ENCODE measurements at places on chromosomes 1 and 21.

DNA sequence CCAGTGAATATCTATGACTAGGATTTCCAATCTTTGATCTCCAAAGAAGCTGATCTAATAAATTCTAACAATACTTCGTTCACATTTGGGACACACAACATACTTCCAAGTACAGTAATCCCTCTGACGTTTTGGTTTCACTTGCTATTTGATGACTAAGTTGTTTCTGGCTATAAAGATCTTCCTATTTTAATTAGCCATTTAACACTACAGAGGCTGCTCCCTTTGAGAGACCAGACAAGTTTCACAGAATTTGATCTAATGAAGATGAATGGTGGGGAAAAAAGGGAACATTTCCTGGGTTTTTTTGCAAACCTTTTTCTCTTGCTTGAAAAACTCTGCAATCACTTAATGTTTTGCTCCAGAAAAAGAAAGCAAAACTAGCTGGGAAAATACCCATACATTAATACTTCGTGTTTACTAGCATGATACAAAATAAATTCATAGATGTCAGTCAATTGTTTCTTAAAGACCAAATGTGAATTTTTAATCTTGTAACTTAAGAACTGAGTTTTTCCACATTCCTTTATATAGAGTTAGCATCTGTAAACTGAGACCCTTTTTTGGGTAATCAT lies 28.0 kb upstream of the GLIS1 start:
- no peak for DNase-seq

GRCh38 chr1:43214501-43215444 lies 42.6 kb downstream of the CFAP57 start:
- DNase-seq, result no peak

GRCh38 chr1:34406377-34406776 lies 229.7 kb downstream of the C1orf94 start:
- DNase-seq, result no peak

DNA sequence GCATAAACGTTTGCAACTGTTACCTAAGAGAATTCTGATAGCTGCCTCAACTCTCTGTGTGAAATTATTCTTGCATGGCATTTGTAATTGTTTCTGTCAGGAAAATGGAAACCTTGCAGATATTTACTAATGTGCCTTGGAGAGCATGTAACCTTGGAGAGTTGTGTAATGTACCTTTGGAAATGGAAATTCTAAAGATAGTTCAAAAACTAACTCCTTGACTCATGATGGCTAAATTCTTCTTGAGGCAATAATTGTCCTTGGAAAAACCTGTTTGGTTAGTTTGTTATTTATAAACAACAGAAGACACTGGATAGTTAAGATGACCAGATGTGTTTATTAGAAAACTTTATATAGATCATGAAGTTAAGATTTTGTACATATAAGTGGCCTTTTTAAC lies 1033.8 kb downstream of the PLA2G4A start:
- no peak for DNase-seq

DNA sequence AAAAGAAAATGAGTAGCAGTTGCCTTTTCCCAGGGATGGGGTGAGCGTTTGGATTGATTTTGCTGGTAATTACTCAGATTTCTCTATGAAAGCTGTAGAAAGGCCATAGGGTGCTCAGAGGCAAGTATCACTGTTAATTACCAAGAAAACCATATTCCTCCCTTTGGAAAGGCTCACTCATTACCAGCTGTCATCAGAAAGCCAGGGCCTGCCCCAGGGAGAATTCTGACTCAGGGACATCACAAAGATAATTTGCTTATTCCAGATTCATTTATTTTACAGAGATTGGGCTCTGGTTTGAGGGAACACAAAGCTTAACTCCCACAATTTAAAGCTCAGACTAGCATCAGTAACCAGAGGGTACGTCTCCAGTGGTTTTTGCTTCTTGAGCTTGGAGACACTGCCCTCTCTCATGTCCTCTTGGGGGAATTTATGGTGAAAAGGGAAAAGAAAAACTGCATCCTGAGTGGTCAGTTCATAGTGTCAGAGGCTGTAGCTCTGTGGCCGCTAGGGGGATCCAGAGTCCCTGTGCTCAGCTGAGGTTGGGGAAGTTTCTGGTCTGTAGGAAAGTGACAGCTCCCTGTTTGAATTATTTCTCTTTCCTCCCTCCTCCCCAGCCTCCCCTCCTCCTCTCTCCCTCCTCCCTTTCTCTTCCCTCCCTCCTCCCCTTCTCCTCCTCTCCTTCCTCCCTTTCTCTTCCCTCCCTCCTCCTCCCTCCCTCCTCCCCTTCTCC lies 204.3 kb downstream of the KCNJ6 start:
- DNase-seq, result peak; percentile 24

GRCh38 chr1:186762653-186763052 lies 66.1 kb upstream of the PLA2G4A start:
- DNase-seq, result no peak

DNA sequence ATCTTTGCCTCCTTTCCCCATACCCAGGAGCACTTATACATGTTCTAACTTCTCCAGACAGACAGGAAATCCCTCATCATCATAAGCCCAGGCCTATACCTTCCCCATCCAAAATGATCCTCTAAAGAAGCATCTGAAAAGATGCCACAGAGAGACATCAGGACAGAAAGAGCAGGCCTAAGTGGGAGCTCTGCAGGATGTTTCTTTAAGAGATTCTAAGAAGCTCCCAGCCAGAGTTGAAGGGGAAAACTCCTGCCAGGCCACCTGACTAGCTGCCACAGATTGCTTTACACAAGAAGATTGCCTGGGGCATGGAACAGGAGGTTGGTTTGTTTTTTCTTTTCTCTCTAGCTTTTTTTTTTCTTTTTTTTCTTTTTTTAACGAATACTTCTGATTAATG lies 275.8 kb downstream of the VAV3 start:
- DNase-seq, result no peak

GRCh38 chr1:53340660-53341520 lies 13.0 kb upstream of the LRP8 start:
- peak; percentile 54 for DNase-seq

DNA sequence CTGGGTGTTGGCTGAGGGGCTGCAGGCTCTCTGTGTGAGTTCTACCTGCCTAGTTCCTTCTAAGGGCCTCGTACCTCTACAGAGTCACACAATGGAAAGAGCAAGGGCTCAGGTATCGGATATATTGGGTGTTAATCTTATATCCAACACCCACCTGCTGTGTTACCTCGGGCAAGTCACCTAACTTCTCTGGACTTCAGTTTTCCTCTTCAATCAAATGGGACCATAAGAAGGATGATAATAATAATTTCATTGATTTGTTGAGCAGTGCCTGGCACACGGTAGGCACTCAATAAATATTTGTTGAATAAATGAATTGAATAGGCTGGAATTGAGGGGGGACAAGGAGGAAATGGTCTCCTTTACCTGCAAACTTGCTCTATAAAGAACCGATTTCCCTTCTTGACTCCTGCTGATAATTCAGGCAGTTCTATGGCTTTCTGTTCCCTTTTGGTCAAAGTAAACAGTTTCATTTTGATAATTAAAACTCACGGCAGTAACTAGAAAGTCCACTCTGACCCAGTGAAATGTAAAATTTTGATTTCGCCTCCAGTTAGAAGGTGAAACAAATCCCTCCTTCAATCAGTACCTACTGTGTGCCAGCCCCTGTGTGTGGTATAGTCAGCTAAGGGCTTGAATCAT lies 16.5 kb upstream of the MAN1C1 start:
- no peak for DNase-seq

GRCh38 chr1:203539831-203540546 lies 46.0 kb downstream of the OPTC start:
- DNase-seq, result no peak

DNA sequence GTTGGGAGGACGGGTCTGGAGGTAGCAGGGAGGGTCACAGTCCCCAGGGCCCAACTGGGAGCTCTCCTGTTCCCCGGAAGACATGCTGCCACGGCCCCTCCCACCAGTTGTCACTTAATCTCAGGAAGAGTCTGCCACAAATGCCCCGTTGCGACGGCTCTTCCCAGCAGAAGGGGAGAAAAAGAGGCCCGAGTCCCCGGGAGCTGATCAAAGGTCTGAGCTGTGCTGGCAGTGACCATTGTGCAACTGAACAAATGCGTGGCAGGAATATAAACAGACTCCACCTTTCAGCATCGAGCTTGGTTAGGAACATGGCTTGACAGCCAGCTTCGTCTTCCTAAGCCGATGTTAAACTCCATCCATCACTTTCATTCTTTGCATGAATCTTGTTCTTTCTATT lies 27.8 kb upstream of the ZBTB21 start:
- no peak for DNase-seq

- no peak for DNase-seq
Measured at GRCh38 chr1:192763243-192763642, 45.6 kb upstream of the RGS2 start.

GRCh38 chr1:169931795-169932231 lies 38.1 kb upstream of the SCYL3 start:
- no peak for DNase-seq

GRCh38 chr1:199909137-199909536 lies 118.4 kb upstream of the NR5A2 start:
- DNase-seq, result no peak

DNA sequence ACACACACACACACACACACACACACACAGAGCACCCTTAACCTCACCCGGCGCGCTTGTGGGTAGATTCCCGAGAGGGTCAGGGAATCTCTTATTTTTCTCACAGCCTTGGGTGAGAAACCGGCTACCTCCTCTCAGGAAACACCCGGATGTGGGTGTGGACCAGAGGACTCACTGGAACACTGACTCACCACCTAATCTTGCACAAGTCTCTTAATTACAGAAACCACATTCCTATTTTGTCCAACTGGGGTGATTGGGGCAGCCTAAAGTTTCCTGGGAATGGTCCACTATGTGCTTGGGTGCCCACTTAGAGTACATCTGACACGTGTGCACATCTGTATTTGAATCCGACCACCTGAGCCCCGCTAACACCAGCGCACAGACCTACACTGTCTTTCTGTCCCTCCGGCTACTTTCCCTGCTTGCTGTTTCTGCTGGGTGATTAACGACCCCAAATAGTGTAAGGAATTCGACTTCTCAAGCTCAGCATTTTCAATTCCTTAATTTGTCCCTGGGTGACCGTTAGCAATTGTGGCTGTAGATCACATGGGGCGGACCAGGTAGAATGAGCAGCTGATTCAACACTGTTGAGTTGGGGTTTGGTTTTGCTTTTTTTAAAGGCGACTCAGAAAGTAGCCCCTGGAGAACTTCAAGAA lies 14.0 kb upstream of the TBX15 start:
- no peak for DNase-seq

DNA sequence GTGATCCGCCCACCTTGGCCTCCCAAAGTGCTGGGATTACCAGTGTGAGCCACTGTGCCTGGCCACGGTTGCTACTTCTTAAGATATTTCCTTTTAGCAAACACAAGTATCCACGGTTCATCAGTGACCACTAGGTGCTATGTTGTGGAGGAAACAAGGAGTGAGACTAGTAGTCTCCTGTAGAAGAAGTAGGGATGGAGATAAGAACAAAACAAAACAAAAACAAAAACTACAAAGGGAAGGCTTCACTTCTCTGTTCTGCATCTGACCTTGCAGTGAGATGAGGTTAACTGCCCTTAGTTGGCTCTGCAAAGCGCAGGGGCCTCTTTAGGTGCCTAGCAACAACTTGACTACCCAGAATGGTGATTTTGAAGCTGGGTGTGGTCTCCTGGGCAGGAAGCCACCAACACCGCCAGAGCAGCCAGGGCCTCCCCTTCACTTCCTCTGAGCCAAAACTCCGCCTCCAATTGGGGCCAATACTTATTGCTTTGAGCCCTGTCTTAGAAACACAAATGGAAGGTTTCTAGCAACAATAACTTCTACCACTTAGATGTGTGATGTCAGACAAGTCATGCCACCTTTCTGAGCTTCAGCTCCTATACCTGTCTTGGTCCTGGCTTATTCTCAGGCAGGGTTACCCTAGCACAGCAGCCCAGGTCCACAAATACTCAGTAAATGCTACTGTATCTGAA lies 12.8 kb upstream of the CDC42 start:
- peak; percentile 86 for DNase-seq

- DNase-seq, result no peak
Measured at GRCh38 chr1:248174521-248174920, at the start of gene OR2M2. Gene OR2M2 (plus strand): TSS chr1:248174821. CDS start chr1:248179986, 5,165 bp downstream.

DNA sequence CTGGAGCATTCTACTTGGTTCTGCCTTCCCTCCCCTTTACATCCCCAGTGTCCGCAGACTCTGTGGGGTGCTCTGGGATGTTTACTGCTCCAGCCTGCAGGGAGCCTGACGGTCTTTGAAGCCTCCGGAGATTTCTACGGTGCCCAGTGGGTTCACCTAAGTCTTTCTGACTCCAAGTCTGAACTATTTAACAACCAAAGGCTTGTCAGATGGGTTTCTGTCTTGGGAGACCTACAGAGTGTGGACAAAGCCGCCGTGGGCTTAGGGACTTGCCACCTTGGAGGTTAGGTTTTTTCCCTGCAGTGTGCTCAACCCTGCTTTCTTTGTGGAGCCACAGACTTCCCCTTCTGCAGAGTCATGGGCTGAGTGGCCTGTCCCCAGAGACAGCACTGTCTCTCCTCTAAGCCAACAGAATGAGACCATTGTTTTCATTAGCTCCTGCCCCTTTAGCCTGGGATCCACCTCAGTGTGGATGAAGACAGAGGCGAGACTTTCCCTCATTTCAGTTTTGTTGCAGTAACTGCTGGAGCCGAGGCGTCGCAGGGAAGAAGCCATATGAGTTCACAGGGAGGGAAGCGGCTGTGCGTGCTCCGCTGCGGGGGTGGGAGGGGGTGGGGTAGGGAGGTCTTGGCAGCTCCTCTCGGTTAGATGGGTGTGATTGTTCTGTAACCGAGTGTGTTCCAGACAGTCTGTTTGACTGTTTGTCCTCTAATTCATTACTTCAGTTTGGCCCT lies 120.7 kb downstream of the CNIH3 start:
- no peak for DNase-seq

DNA sequence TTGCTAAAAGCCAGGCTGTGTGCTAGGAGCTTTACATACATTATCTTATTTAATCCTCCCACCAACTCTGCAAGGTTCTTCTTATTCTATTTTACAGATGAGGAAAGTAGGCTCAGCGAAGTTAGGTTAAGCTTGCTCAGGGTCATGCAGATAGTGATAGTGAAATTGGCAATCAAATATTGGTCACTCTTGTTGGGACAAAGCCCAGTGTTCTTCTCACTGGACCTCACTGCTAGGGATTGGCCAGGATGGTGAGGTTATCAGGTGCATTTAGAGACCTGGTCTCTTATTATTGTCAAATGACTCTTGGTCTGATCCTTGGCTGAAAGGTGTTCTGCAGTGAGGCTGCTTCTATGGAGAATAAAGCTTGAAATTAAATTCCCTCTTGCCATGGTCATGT lies 145.1 kb downstream of the CNIH3 start:
- no peak for DNase-seq

DNA sequence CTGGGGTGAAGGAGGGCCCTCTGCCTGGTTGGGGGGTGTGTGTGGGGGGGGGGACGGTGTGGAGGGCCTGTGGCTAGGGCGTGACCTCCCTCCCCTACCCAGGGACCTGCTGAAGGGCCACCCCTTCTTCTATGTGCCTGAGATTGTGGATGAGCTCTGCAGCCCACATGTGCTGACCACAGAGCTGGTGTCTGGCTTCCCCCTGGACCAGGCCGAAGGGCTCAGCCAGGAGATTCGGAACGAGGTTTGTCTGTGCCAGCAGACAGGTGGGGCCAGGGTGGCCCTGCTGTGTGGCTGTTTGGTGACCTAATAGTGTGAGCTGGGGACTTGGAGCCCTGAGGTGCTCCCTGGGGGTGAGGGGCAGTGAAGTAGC lies 43.9 kb downstream of the COQ8A start:
- DNase-seq, result no peak

Data from activated naive CD4-positive, alpha-beta T cell treated with Interleukin-2 at 50 U/mL for 16 hours (primary cell).